ENCODE measurements at places on chromosomes 12 and 14.

GRCh38 chr12:60935981-60936761, 1324.0 kb upstream of the USP15 start:
- DNase-seq, result no peak

DNA sequence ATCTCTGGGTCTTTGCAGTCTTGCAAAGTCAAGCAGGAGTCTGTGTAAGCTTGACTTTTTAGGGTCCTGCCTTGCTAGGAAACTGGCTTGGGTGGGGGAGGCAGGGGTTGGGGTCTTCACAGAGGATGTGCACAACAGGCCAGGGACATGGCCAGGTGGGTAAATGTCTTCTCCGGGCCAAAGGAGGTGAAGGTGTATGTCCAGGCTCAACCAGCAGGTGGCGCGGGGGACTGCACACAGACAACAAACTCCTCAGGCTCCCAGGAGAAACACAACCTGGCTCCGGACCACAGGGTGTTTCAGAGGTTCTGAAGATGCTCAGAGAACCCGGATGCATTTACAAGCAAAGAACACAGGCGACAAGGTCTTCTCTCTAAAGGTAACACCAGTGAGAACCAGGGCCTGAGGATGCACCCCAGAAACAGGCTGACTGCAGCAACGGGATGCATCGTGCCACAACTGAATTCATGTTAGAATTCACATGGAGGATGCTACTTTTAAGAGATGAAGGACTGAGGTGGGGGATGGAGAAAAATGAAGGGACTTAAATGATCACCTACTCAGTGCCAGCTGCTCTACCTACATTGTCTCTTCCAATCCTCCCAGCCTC, 56.0 kb downstream of the PLEKHG3 start:
- DNase-seq, result no peak

DNA sequence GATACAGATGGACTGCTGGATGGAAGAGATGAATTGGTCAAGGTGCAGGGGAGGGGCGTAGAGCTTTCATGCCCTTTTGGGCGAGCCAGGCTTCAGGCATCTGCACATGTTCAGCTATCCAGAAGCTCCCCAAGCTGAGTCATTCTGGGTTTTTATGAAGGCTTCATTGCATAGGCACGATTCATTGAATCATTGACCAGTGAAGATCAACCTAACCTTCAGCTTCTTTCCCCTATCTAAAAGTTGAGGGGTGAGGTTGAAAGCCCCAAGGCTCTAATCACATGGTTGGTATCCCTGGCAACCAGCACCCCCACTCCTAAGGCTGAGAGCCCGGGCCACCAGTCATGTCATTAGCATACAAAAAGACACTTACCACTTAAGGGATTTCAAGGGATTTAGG, 36.3 kb downstream of the RPS29 start:
- DNase-seq, result no peak

GRCh38 chr12:45282411-45282810, 66.5 kb downstream of the ANO6 start:
- DNase-seq, result no peak

DNA sequence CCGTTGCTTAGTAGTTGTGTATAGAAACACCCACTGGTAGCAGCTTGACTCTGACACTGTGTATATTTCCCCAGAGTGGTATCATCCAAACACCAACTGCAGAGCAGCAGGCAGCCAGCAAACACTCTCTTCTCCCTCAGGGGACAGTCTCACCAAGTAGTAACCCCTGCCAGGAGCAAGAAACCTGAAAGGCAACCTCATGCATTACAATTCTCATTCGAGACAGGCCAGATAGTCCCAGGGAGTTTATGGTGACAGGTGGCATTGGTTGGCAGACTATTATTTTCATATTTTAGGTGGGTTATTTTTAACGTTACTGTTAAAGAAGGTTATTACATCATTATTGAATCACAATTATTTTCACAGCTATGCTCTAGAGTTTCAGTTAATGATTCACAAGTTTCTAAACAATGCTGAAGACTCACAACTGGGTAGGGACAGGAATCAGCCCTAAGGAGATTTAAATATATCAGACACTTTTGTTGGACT, 222.8 kb downstream of the EGLN3 start:
- no peak for DNase-seq

DNA sequence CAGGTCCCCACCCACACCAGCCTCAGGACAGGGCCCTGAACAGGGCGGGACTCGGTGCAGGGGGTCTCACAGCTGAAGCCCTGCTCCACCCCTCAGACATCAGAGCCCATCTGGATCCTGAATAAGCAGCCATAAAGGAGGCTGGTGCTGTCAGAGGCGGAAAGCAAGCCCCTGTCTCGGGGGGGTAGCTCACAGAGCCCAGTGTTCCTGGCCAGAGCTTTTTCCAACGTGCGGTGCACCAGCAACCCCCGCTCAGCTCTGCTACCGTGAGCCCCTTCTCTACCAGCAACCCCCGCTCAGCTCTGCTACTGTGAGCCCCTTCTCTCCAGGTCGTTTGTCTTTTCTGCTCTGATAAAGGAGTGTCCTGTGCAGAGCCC, 136.5 kb upstream of the SFSWAP start:
- no peak for DNase-seq

DNA sequence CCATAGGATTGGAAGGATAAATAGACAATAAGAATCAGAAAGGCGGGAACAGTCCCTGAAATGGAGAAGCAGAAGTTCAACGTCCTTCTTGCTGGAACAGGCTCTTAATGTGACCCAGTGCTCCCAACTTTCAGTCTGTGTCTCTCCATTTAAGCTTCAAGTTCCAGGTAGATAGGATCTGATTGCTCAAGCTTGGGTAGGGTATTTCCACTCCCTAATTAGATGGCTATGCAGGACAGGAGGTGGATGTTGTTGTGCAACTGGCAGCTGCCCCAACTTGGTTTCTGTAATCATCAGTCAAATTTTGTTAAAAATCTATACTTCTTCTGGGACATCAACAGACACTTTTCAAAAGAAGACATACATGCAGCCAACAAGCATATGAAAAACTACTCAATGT, 266.2 kb downstream of the C12orf75 start:
- no peak for DNase-seq

DNA sequence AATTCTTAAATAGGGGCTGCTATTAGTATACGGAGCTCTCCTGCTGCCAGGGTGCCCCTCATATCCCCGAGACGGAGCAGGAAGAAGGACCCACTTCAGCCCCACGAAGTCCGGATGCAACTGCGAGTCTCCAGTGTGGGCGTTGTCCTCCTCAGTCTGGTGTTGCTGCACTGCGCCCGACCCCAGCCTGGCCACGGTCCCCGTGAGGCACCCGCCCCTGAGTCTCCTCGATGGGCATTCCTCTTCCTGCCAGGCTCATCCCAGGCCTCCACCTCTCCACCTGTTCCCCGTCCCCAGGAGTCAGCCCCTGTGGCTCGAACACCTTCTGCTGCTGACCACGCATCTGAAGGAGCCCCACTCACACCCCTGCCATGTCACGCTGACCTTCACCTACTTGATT, 68.1 kb upstream of the SFSWAP start:
- DNase-seq, result no peak
